Iris pigment epithelial cell (primary cell): ENCODE measurements at places on chromosomes 2 and 18.

DNA sequence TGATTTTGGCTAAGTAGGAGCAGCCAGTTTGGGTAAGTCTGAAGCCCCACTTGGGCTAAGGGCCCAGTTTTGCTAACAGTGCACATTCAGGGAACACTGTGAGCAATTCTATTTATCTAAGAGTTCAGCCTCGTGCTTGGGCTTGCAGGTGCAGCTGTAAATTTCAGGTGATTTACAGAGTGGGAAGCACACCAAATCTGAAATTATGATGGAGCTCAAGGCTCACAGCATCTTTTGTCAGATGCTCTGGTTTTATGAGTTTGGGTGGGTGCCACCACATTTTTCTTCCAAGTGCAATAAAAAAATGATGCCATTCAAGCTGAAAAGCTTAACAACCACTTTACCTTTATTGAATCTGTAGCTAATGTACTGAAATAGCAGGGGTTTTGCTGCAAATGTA is 671.2 kb downstream of the LRRTM4 start:
- DNase-seq: no peak

- no peak for DNase-seq
These were observed 64.0 kb upstream of the DNMT3A start for GRCh38 chr2:25405611-25406295.

DNA sequence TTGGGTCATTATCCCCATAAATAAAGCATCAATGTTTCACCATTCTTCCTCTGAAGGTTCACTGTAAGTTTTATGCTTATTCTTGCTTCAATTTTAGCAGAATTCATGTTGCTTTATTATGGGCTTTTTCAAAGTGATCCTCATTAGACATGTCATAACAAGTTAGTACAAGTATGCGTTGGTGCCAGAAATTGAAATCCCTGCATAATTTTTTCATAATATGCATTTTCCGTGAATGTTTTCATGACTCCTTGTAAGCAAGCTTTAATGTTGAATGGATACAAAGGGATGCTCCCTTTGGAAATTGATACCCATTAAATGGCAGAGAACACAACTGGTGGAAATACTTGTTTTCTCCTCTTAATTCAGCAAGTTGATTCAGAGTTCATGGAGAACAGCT is 179.7 kb downstream of the ST6GAL2 start:
- no peak for DNase-seq

DNA sequence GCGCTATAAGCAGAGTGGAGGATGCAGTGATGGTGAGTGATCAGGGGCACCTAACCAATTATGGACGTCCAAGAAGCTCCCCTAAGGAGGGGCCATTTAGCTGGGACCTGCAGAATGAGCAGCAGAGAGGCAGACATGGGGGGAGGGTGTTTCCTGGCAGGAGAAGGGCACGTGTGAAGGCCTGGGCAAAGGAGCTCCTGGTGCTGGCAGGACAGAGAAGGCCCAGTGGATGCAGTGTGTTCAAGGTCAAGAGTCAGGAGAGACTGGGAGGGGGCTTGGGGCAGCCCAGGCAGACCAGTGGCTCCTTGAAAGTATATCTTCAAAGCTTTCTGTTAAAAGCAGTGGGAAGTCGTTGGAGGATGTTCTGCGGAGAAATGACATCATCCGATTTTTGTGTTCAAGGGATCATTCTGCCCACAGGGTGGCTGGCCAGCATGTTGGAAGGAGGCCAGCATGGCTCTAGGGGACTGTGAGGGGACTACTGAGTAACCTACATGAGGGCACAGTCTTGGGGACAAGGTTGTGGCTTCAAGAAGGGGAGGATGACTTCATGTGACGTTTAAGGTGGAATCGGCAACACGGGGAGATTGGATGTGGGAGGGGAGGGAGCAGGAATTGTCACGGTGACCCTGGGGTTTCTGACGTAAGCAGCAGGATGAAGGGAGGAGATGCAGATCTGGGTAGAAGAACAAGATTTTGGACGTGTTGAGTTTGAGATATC is 9.0 kb upstream of the CIB4 start:
- no peak for DNase-seq

DNA sequence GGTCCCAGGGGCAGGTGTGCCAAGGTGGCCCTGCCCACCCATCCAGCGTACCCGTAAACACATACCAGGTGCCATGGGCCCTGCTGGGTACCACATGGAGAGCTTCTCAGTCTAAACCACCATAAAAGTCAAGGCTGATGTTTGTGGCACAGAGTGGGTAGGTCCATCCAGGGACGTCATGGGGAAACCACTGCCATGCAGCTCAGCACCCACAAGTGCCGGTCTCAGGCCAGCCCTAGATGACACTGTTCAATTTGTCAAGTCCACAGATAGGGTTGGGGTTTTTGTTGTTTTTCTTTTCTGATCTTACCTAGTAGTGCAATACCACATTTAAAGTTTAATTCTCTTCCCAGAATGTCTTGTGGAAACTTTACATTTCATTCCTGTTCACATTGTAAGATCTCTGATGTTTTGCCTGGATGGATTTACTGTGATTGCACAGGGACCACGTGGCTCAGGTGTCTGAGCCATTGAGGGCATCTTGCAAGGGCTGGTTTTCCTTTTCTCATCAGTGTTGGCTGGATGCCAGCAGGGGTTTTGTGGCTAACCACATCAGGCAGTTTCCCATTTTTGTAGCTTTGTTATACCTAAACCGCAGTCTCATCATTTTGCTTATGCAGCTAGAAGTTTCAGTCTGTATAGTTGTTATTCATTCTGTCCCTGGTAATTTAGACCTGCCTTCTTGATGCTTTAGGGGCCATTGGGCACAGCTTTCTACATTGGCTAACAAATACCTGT is 64.7 kb downstream of the STK25 start:
- peak; percentile 89 for DNase-seq

GRCh38 chr2:180980106-180980942 is at the start of gene UBE2E3:
UBE2E3 (plus strand) TSS chr2:180980605; CDS start chr2:180982043, 1,438 bp downstream.
- DNase-seq: peak; percentile 74

GRCh38 chr2:199216253-199216652 is 241.5 kb downstream of the SATB2 start:
- DNase-seq: no peak

DNA sequence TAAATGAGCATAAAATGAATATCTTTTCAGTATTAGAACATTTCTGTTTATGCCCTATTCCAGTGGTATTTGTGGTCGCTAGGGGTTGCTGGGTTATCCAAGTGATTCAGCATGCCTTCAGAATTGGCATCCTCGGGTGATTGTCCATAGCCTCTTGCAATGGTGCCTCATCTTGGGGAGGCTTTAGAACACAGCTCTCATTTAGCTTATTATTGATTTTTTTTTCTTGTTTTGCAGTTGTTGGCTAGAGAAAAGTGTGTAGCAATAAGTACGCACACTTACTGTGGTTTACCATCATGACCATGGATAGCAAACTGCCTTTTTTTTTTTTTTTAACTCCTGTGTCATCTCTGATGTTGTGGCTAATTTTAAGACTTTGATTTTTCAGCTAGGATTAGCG is 33.6 kb downstream of the PLEKHA3 start:
- no peak for DNase-seq

GRCh38 chr2:10765914-10766313 is 44.5 kb downstream of the ATP6V1C2 start:
- no peak for DNase-seq

GRCh38 chr18:67043276-67043675 is 439.4 kb upstream of the CDH19 start:
- DNase-seq: no peak

GRCh38 chr2:98460573-98461497 is 16.2 kb downstream of the INPP4A start:
- DNase-seq: no peak

DNA sequence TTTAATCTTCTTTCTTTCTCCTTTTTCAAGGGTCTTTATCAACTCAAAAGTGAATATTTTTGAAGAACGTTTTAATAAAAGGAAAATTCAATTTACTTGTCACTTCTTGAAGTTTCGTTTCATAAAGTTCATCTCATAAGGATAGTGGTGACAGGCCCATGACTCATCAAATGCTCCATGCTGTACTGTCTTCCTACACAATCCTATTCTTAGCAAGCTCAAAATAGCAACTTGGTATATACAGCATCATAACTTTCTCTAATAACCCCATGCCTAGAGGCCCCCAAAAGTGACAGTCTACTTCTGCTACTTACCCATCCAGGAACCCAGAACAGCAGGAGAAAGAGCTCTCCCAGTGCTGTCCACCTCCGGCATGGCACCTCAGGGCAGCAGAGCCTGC is 7.7 kb downstream of the FBXO15 start:
- peak; percentile 67 for DNase-seq

DNA sequence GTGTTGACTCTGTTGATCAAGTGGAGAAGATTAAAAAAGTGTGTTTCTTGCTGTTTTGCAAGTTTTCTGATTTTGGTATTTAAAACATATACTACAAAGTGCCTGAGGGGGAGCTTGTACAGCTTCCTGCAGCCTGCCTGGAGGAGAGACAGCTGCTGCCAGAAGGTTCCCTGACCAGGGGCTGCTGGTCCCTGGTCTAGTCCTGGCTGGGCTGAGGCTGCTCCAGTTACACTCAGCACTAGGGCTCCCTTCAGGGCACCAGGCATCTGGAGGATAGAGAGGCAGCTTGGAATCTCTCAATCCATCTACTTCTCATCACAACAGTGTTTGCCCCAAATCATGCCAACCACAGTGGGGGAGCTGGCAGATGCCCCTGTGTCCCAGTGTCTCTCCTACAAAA is 4.8 kb downstream of the MC2R start:
- DNase-seq: no peak

- DNase-seq: no peak
These were observed 104.8 kb downstream of the CABLES1 start for GRCh38 chr18:23239885-23240608.

GRCh38 chr2:127614246-127614645 is 31.7 kb upstream of the GPR17 start:
- no peak for DNase-seq

GRCh38 chr2:198731842-198732399 is 725.8 kb downstream of the SATB2 start:
- no peak for DNase-seq

DNA sequence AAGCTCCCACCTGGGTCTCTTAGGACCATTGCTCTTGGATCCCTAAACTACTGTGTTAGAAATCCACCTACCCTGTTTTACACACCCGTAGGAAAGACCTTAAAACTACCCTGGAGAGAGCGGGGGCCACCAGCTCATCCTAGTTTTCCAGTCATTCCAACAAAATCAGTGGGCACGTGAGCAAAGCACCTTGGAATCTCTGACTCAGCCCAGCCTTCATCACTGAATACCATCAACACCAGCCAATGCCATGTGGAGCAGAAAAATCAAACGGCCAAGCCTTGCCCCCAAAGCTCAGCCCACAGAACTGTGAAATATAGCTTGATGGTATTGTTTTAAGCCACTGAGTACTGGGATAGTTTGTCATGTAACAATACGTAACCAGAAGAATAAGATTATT is 449.7 kb upstream of the CHAC2 start:
- no peak for DNase-seq

- peak; percentile 88 for DNase-seq
These were observed 1.5 kb upstream of the FLACC1 start for GRCh38 chr2:201358684-201359083.

DNA sequence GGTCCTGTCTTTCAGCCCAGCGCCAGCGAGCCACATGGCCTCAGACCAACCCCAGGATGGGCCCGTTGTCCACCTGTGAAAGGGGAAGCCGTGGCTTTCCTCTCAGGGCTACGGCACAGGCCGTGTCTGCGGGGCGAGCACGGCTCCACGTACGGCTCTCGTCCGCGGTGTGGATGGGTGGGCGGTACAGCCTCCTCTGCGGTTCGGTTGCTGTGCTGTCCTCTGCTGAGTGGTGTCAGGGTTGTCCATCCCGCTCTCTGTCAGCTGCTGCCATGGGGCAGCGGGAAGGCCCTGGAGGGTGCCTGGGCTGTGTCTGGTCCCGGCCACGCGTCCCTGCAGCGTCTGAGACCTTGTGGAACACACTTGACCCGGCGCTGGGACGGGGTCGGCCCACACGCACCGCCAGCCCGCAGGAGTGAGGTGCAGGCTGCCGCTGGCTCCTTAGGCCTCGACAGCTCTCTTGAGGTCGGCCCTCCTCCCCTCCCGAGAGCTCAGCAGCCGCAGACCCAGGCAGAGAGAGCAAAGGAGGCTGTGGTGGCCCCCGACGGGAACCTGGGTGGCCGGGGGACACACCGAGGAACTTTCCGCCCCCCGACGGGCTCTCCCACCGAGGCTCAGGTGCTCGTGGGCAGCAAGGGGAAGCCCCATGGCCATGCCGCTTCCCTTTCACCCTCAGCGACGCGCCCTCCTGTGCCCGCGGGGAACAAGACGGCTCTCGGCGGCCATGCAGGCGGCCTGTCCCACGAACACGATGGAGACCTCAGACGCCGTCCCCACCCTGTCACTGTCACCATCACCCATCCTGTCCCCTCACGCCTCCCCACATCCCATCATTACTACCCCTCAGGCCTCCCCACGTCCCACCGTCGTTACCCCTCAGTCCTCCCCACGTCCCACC is 128.7 kb downstream of the NFATC1 start:
- no peak for DNase-seq
